ENCODE measurements at places on chromosomes 16 and 17.

DNA sequence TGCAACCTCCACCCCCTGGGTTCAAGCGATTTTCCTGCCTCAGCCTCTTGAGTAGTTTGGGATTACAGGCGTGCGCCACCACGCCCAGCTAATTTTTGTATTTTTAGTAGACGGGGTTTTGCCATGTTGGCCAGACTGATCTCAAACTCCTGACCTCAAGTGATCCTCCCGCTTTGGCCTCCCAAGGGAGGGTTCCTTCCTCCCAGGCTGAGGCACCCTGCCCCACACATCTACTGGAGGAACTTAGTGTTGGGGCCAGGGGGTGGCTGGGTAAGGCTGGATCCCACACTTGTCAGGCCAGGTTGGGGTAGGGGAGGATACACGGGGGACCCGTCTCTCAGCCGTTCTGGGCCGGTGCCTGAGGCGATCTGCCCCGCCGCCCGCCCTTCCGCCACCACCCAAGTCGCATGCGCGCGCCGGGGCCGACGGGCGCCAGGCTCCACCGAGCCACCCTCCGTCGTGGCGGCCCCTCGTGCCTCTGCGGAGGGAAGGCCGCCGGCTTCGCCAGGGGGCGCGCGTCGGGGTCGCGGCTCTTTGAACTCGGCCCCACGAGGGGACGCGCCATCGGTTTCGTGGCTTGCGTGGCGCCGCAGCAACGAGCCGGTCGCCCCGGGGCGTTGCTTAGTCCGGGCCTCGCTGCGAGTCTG lies 15.9 kb downstream of the GRB7 start:
- DNase-seq: peak; percentile 64

DNA sequence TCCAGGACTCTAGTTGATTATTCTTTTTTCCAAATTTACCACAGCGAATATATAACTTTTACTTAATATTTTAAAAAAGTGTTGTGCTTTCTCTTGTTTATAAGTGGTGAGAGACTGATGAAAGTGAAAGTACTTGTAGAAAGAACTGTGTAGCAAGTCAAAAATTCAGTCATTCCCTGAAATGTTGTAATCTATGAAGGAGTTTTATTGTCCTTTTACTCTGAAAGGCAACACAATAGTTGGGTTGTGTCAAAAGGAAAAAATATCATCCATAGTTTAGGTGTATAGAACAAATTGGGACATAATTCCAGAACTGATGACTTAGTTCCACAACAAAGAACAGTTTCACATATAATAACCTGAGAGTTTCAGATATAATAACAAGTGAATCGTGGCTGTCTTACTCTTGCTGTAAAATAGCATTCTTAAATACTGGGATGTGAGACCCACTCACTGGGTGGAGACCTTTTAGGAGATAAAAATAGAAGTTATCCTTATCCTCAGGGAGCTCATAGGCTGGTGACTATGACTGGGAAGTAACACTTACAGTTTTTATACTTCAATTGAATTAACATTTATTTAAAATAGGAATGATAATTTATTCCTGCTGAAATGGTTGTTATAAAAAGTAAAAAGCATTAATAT lies 20.6 kb downstream of the CYB5B start:
- no peak for DNase-seq

- no peak for DNase-seq
Measured at GRCh38 chr17:7001318-7001961, 5.6 kb downstream of the ALOX12 start.

GRCh38 chr16:84574191-84574590 lies 43.7 kb downstream of the COTL1 start:
- DNase-seq: no peak

DNA sequence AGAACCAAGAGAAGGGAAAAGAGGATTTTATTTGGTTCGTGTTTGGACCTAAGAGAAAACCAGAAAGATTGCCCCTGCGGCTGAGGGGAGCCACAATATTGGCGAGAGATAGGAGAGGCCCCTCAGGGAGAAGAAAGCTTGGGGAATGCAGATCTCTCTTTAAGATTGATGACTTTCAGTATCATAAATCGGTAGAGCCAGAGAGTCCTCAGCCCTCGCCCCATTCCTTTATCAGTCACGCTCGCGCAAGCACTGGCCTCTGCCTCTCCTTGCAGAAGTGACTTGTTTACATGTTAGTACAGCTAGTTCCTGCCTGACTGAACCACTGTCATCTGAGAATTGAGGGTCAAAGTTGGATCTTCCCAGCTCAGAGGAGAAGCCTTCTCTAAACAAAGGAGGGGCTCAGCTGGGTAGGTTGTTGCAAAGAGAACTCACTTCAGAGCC lies 21.5 kb upstream of the KRT19 start:
- DNase-seq: no peak

- no peak for DNase-seq
Measured at GRCh38 chr17:40980117-40980516, 4.0 kb downstream of the KRT40 start.

GRCh38 chr17:74712301-74712700 lies 422 bp downstream of the CD300LF start:
- DNase-seq: no peak

- no peak for DNase-seq
Measured at GRCh38 chr16:74249254-74249653, 47.4 kb upstream of the PSMD7 start.

DNA sequence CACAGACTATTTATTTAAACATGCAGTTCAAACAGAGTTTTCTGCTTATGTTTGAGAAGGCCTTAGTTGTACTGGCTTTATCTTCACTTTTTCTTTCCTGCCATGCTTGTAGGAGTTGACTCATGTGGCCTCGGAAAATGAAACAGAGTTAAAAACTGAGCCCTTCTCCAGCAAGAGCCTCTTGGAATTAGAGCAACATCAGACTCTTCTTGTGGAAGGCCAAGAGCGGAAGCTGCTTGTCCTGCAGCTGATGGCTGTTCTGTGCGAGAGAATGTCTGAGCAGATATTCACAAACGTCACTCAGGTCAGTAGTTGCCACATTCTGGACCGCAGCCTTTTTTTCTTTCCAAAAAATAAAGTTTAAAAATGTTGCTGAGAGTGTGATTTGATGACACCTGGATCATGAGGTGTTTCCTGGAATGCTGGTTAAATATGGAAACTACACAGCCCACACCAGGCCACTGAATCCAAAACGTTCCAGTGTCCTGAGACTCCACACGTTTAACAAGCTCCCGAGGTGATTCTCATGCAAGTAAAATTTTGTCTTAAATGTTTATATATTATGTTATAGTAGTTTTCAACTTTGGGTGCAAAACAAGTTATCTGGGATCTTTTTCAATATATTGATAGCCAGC lies 65.9 kb downstream of the TANGO6 start:
- no peak for DNase-seq

DNA sequence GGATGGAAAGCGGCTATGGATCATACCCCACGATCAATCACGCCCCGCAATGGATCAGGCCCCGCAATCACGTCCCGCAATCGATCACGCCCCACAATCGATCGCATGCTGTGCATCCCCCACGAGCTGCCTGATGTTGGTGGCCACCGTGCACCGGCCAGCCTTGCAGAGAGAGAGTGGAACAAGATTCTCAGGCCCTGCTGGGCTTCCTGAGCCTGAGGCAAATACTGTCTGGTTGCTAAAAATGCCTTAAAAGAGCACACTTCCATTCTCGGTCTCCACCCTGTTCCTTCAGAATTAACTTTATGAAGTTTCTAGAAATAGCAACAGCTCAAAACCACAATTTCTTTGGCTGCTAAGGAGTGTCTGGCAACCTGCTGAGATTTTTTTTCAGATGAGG lies 81.5 kb downstream of the VPS53 start:
- DNase-seq: no peak

DNA sequence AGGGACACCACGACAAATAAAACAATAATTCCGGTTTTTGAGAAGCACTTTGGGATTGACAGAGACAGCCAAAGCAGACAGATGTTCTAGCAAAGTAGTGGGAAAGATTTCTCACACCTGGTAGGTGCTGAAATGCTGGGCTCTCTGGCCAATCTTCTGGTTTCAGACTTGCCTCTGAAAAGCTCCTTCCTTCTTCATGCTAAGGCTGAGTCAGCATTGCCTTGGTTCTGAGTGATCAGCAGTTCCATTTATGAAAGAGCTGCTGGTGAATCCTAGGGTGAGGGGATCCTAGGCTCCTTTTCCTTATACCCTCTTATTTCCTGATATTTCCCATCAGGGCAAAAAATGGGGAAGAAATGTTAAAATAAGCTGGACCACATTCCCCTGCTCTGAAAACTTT lies 268.7 kb upstream of the SALL1 start:
- DNase-seq: no peak

DNA sequence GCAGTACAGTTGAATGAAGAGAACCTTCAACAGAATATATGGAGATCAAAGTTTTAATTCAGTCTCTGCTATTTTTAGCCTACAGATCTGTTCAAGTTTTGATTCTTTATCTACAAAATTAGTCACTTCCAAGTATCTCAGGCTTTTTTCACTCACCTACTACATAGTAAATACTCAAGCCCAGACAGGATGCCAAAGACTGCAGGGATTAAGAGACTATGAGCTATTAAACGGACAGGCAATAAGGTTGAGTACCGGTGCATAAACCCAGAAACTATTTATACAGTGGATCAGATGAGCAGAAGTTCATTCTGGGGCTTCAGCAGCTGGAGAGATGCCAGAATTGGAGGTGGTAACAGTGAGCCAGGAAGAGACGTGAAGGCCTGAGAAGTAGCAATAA lies 18.7 kb upstream of the OR3A1 start:
- no peak for DNase-seq

- no peak for DNase-seq
Measured at GRCh38 chr17:81093619-81094508, 58.9 kb downstream of the BAIAP2 start.

DNA sequence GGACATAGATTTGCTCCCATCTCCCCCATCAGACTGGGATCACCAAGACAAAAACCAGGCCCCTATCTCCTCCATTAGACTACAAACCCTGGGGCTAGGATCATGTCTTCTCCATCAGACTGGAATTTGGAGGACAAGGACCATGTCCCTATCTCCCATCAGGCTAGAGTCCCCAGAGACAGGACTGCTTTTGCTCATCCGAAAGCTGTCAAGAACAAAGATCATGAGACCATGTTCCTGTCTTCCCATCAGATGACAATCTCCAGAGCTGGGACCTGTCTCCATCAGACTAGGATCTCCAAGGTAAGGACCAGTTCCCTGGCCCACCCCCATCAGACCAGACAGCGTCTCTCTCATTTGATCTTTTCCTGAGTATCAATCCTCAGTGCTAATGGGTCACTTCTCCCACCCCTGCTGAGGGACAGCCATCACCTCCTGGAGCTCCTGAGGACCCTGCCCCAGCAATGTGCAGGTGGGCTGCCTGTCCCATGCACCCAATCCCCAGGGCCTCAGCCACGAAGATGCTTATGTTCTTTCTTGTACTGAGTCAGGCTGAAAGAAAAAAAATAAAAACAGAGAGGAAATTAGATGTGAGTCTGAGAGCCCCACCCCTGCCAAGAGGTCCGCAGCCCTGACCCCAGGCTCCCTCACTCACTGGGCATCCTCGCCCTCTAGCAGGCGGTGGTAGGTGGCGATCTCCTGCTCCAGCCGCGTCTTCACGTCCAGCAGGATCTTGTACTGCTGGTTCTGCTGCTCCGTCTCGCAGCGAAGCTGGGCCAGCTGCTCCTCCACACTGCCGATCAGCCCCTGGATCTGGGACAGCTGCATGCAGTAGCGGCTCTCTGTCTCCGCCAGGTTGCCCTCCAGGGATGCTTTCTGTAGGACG lies 90.3 kb downstream of the GOSR1 start:
- DNase-seq: no peak

DNA sequence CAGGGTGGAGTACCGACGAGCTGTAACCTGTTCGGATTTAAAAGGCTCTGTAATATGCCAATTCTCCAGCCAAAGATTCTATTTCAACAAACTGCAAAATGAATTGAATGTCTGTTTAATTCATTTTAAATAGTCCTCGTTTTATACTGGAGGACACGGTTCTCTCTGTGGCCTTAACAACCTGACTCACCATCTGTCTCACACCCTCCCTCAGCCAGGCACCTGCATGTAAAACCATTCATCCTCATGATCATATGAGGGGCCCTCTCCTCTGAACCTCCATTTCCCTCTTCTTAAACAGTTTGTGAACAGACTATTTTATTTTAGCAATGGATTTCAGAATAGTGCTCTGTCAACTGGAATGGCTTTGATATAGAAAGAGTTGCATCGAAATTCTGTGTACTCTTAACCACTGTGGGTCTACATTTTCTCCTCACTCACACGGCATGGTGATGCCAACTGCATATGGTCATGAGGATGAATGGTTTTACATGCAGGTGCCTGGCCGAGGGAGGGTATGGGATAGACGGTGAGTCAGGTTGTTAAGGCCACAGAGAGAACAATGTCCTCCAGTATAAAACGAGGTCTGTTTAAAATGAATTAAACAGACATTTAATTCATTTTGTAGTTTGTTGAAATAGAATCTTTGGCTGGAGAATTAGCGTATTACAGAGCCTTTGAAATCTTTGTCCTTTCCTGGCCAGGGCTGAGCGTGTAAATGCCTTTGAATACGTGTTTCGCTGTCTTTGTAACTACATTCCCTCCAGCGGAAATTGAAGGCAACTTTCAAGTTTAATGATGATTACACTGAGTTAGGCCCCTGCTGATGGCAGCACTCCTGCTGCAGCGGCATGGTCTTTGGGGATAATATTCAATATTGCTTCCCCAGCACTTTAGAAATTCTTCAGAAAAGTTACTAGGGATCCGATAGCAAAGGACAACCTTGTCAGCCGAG lies 329.6 kb downstream of the SNX29 start:
- no peak for DNase-seq

DNA sequence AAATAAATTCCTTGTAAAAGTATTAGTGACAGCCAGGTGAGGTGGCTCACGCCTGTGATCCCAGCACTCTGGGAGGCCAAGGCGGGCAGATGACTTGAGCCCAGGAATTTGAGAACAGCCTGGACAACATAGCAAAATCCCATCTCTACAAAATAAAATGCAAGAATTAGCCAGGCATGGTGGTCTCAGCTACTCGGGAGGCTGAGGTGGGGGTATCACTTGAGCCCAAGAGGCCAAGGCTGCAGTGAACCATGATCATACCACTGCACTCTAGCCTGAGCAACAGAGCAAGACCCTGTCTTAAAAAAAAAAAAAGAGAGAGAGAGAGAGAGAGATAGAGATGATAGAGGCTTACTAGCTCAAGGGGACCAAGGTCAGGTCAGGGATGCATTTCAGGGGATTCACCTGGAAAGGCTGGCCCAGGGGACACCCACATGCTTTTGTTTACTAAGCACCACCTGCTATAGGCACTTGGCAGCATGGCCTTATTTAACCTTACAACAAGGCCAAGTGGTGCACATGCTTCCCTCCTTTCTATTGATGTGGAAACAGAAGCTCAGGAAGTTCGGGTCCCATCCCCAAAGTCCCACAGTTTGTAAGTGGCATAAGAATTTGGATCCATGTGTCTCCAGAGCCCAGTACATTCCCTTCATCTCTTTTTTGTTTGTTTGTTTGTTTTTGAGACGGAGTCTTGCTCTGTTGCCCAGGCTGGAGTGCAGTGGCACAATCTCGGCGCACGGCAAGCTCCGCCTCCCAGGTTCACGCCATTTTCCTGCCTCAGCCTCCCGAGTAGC lies 12.4 kb upstream of the SRCIN1 start:
- no peak for DNase-seq

- DNase-seq: no peak
Measured at GRCh38 chr16:1159973-1160772, 7.3 kb downstream of the CACNA1H start.

- DNase-seq: no peak
Measured at GRCh38 chr16:10906914-10907756, 30.1 kb downstream of the CIITA start.

- no peak for DNase-seq
Measured at GRCh38 chr16:1909561-1910231, 8.5 kb downstream of the HS3ST6 start.

GRCh38 chr17:59845595-59846393 lies 46.9 kb downstream of the TUBD1 start:
- no peak for DNase-seq

- DNase-seq: no peak
Measured at GRCh38 chr17:59315866-59316265, 15.6 kb upstream of the YPEL2 start.

Measured in stimulated activated CD8-positive, alpha-beta memory T cell treated with anti-CD3 and anti-CD28 coated beads, Interleukin-7, amount 100 ng/mL, for 1 hour (primary cell).